Glutamatergic neuron (in vitro differentiated cells): ENCODE measurements at places on chromosomes 1 and 21.

DNA sequence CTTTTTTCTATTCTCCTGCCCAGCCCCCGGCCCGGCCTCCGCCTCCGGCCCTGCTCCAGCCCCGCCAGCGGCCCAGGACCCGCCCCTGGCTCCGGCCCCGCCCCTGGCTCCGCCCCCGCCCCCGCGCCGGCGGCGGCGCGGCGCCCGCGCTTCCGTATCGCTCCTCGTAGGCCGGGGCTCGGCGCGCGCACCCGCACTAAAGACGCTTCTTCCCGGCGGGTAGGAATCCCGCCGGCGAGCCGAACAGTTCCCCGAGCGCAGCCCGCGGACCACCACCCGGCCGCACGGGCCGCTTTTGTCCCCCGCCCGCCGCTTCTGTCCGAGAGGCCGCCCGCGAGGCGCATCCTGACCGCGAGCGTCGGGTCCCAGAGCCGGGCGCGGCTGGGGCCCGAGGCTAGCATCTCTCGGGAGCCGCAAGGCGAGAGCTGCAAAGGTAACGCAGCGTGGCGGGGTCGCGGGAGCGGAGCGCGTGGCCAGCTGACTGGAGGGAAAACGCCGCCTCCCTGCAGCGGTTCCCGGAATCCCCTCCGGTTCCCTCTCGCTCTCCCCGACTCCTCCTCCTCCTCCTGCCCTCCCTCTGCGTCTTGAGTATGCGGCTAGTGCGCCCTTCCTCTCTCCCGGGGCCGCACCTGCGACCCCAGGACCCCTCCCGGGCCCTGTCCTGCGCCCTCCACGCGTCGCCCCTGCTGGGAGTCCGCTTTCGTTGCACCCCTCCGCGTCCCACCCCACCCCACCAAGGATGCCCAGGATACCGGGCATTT is at the start of gene IFNAR2:
Gene IFNAR2 (plus strand): TSS at position 155 of the 761 bp plus-strand sequence. CDS start 11,985 bp downstream, outside the sequence.
- H3K4me3 ChIP-seq: peak within 1 kb of the TSS; percentile 90
- DNase-seq: peak; percentile 85
- peaks cover 4% of the 10 kb centered on the region for H3K36me3 ChIP-seq
- H3K27me3 ChIP-seq: peaks cover 7% of the 10 kb centered on the region
- peaks cover 5% of the 10 kb centered on the region for H3K4me1 ChIP-seq

- no peaks in the 10 kb centered on the region for H3K36me3 ChIP-seq
- DNase-seq: peak; percentile 27
- H3K27ac ChIP-seq: no peak overlapping the region
- H3K4me1 ChIP-seq: no peaks in the 10 kb centered on the region
These were observed 882 bp downstream of the VPS13D start for GRCh38 chr1:12230549-12231275.

DNA sequence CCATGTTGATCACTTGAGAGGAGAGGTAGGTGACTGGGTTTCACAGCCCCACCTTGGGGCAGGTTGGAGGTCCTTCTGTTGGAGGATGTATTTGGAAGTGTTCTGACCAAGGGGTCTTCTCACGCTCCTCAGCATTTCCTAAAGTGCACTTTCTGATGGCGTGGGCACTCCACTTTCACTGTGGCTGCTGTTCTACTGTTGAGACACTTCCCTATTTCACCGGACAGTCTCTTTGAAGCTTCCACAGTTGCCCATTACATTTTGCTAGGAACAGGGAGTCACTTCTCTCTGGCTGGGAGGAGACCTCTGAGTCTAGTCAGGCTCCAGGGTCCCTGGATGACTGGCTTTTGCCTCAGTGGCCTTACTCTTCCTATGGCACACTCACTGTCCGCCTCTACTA is 180.0 kb upstream of the LMO4 start:
- no peaks in the 10 kb centered on the region for H3K36me3 ChIP-seq
- no peak overlapping the region for H3K4me3 ChIP-seq
- H3K27me3 ChIP-seq: peaks cover 3% of the 10 kb centered on the region

DNA sequence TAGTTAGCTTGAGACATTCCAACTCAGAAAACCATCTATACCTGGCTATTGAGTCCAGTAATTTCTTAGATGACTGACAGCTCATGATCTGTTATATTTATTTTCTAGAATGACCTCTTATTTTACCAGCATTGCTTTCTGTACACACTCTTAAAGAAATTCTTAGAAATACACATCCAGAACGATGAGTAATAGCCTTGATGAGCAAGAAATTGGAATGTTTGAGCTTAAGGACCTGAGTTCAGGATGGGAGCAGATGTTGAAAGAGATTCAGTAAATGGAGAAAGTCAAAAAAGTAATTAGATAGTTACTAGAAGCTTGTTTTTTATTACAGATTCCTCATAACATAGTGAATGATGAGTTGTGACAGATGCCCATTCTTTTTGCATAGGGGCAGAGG is 11.7 kb downstream of the PYHIN1 start:
- H3K36me3 ChIP-seq: no peaks in the 10 kb centered on the region
- no peak overlapping the region for H3K4me3 ChIP-seq
- no peak for DNase-seq

GRCh38 chr1:231580874-231581273 is 45.7 kb upstream of the DISC1 start:
- no peaks in the 10 kb centered on the region for H3K27me3 ChIP-seq
- H3K4me1 ChIP-seq: no peaks in the 10 kb centered on the region
- H3K4me3 ChIP-seq: no peak overlapping the region
- no peak overlapping the region for H3K27ac ChIP-seq

GRCh38 chr1:97761637-97762036 is 159.2 kb downstream of the DPYD start:
- H3K27me3 ChIP-seq: no peaks in the 10 kb centered on the region
- no peaks in the 10 kb centered on the region for H3K36me3 ChIP-seq
- H3K4me1 ChIP-seq: no peaks in the 10 kb centered on the region
- no peak for DNase-seq
